ENCODE measurements at places on chromosomes 4 and X.

DNA sequence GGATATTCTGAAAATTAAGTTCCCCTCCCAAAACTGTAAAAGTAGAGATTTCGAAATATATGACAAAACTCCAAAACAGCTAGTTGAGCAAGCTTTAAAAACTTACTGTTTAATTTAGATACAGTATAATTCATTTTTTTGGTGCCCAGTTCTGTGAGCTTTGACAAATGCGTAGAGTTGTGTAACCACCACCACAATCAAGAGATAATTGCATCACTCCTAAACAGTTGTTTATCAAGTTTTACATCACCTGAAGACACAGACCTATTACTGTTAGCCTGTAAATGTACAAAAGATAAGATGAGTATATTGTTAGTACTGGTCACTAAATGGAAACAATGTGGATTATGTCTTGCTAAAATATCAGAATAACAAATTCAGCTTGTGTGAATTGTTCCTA lies 62.3 kb downstream of the ALG13 start:
- no peak for DNase-seq

DNA sequence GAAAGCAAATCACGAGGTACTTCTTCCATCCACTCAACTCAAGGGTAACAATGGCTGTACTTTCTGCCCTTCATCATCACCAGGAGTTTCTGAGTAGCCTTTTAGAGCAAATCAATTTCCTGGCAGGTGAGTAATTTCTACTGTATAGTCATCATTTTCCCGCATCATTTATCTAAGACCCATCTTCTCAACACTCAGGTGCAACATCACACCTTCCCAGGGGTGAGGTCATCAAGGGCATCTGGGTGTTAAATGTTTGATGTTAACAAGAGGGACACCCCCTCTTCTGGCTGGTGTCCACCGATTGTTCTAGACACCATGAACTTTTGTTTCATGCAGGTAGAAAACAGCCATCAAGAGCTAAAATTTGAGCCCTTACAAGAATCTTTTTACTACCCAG lies 313.4 kb upstream of the MAGEB2 start:
- no peak for DNase-seq

- DNase-seq: no peak
These were observed 106.3 kb downstream of the C4orf51 start for GRCh38 chr4:145786261-145786660.

- no peak for DNase-seq
These were observed 2.2 kb downstream of the NHS start for GRCh38 chrX:17377091-17377717.

DNA sequence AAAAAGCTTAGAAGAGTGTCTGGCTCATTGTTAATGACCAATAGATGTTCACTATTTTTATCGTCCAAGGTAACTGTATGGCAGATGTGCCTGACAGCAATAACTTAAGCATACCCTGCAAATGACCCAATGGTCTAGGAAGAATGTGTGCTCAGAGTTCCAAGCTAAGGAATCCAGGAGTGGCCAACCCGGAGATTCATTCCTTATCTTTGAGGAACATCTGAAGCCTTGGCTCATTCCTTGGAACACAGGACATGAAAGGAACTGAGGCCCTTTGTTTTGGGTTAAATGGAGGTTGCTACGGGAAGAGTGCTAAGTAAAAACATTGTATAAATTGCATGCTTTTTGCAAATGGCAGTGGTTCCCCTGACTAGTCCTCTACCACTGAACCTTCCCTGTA lies 38.9 kb upstream of the EFNB1 start:
- no peak for DNase-seq

- no peak for DNase-seq
These were observed 80.8 kb upstream of the IQCM start for GRCh38 chr4:149896432-149896831.

DNA sequence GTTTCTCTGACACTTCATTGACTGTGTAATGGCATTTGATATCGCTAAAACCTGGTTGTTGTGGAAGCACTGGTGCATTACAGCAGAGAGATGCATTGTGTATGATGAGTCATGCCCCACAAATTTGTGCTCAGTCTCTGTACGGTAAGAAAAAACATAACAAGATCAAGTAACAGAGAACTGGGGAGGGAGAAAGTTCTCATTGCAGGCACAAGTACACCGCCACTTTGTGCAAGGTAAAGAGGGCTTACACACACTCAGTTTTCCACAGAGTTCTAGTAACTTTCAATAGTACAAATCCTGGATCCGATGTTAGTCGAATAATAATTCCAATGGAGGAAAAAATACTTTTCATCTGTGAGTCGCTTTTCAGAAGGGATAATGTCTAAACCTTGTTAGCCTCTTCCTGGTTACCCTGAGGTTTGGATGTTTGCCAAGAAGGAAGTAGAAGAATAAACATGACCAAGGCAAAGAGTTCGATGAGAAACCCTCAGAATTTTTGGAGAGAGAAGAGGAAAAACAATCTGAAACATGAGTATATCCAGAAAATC lies 512.5 kb upstream of the SLIT2 start:
- no peak for DNase-seq

DNA sequence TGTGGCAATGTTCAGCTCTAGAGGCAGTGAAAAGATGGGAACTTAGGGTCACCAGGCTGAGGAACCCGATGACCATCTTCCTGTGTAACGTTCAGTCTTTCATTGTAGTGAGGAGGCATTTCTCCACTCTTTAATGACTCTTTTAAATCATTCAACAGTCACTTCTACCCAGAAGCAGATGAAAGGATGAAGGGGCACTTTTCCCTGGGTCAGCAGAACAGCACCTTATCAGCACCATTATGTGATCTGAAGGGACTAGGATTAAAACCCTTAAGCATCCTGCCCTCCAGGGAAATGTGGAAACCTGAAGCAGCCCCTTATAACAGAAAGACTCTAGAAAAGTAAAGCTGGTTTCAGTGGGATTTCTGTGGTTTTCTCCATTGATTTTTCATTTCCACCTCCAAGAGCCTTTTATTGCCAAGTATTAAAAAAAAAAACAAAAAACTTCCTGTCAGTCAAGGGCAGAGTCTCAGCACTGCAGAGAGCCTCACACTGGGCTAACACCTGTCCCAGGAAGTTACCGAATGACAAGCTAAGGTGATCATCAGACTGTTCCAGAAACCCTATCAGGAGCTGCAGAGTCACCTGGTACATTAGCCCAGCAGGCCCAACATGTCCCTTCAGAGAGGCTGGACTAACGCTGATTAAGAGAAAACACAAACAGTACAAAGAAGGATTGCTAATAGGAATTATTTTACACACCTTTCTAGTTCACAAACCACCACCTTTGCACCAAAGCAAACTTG lies 185.9 kb downstream of the SHROOM3 start:
- no peak for DNase-seq
